Skeletal muscle cell (primary cell): ENCODE measurements at places on chromosomes 11 and 22.
A peak's percentile ranks its signal among the peaks of the same experiment; 100 is the strongest.

DNA sequence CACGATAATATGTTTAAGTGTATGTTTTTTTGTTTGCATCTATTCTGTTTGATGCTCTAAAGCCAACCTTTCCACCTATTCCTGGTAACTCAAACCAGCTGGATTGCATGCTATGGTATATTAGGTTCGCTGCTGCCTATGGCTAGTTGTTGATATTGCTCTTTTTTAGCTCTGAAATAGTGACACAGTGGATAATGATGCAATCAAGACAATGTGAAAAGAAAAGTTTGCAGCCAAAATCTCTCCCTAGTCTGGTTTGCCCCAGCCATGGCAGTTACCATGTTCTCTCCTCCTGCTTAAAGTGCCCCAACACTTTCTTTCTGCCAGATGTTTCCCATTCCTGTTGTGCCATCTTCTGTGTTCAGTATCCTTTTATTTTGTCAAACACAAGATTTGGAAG lies 269.7 kb downstream of the DYNC2H1 start:
- no peak for DNase-seq

DNA sequence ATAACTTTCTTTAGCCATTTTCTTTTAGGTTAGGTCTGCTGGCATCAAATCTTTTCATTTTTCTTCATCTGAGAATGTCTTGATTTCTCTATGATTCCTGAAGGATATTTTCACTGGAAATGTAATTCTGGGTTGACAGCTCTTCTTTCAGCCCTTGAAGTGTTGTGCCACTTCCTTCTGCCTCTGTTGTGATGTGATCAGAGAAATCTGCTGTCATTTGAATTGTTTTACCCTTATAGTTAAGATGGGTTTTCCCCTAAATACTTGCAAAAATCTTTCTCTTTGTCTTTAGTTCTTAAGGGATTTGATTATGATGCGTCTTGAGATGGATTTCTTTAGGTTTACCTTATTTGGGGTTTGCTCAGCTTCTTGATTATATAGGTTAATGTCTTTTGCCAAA lies 23.0 kb downstream of the USP47 start:
- no peak for DNase-seq

DNA sequence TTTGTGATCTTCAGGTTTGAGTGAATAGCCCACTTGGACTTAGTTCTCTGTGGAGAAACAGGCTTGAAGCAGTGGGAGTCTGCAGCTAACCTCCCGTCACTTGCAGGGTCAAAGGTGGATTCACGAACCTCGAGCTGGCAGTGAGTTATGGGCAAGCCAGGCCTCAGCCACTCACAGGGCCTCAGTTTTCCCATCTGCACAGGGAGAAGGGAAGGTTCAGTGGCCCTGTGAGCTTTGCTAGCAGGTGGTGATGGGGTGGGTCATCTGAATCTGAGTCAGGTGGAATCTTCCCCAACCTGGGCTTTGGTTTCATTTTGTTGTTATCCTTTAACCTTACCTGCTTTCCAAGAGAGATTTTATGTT lies 86.6 kb upstream of the GRIK4 start:
- no peak for DNase-seq

GRCh38 chr11:120108154-120108784 lies 29.6 kb downstream of the TRIM29 start:
- DNase-seq = peak; percentile 8

- DNase-seq = no peak
Measured at GRCh38 chr11:44608651-44608990, 43.2 kb downstream of the CD82 start.

- peak; percentile 55 for DNase-seq
Measured at GRCh38 chr11:6576471-6577373, 26.7 kb downstream of the RRP8 start.

GRCh38 chr22:47168900-47169800 lies 406.7 kb downstream of the TBC1D22A start:
- no peak for DNase-seq

DNA sequence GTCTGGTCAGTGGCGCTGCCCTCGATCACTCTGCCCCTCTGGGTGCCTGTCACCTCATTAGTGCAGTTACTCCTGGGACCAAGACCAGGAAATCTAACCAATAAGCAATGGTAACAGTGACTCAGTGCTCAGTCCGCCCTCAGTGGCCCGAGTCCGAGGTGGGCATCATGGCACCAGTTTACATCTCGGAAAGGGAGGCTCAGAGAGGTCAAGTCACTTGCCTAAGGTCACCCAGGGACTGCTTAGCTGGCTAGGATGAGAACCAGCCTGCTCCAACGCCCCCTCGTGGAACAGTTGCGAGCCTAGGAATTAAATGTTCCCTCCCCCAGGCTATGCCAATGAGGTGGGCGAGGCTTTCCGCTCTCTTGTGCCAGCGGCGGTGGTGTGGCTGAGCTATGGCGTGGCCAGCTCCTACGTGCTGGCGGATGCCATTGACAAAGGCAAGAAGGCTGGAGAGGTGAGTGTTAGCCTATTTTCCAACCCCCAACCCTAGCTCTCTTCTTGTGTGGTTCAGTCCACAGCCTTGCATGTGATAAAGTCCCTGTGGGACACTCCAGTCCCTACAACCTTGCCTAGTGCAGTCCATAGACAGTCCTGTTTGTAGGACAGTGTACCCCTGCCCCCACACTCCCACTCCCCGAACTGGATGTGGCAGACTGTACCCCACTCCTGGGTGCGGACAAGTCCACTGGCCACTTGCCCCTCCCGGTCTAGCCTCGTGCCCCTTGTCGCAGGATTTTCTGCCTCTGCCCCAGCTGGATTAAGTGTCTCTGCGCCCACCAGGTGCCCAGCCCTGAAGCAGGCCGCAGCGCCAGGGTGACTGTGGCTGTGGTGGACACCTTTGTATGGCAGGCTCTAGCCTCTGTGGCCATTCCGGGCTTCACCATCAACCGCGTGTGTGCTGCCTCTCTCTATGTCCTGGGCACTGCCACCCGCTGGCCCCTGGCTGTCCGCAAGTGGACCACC lies 1.1 kb downstream of the MTFP1 start:
- DNase-seq = no peak

DNA sequence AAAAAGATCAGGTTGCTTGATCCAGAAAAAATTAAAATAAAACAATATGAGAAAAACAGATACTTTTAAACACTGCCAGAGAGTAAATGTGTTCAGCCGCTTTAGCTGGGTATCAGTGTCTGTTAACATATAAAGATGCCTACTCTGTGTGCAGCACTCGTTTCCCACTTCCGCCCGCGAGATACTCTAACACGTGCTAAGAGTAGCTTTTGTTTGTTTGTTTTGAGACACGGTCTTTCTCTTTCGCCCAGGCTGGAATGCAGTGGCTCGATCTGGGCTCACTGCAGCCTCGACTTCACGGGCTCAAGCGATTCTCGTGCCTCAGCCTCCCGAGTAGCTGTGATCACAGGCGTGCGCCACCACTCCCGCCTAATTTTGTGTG lies 531 bp upstream of the MEN1 start:
- DNase-seq = no peak

GRCh38 chr22:49238181-49239141 lies 589.2 kb downstream of the BRD1 start:
- DNase-seq = no peak

GRCh38 chr11:131146827-131147490 lies 223.5 kb upstream of the NTM start:
- DNase-seq = no peak

DNA sequence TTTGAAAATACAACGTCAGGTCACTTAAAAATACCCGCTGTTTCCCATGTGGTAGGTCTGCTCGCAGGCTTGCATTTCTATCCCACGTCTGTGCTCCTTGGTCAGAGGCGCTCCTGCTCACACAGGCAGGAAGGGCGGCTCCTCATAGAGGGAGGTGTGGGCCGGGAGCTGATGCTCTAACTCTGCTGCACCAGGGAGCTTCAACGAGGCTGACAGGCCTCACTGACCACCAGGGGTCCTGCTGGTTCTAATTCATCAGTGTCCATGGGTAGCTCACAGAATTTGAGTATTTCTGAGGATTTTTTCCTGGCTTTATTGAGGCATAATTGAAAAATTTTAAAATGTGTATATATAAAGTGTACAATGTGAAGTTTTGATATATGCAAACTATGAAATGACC lies 68.5 kb downstream of the PIWIL3 start:
- DNase-seq = no peak

GRCh38 chr11:62333768-62334167 lies 3.5 kb upstream of the ASRGL1 start:
- DNase-seq = no peak

GRCh38 chr22:17846326-17846992 lies 72.2 kb upstream of the BID start:
- DNase-seq = no peak

GRCh38 chr22:19321757-19322156 lies 30.2 kb upstream of the CLTCL1 start:
- no peak for DNase-seq

- DNase-seq = no peak
Measured at GRCh38 chr11:57484141-57484710, 23.9 kb downstream of the RTN4RL2 start.

GRCh38 chr11:133243832-133244231 lies 288.5 kb downstream of the OPCML start:
- DNase-seq = no peak

DNA sequence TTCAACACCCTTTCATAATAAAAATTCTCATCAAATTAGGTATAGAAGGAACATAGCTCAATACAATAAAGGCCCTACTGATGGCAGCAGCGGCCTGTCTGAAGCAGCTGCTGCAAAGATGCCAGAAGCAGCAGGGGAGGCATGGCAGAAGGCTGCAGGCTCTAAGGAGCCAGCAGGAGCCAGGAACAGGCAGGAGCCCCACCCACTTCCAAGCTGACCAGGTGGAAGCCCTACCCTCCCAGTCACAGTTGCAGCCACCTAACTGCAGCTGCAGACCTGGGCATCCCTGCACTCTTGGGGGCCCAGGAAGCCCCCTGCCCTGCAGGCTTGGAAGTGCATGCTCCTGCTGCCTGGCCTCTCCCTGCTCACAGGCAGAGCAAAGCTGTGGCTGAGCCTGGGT lies 18.2 kb upstream of the OR6A2 start:
- no peak for DNase-seq

DNA sequence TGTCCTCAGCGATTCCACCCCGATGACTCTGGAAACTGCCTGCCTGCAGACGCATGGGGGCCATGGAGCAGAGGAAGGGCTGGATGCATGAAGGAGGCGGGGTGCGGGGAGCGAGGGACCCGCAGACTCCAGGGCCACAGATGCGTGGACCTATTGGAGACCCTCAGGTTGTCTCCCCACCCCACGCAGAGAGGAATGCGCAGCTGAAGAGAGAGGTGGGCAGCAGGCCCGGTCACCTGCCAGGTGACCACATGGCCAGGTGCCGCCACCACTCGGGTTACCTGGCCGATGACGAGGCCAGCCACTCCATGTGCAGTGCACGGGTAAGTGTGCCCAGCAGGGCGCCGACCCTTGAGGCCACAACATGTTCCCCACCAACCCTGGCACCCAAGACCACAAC lies 371 bp downstream of the CCDC116 start:
- DNase-seq = no peak

DNA sequence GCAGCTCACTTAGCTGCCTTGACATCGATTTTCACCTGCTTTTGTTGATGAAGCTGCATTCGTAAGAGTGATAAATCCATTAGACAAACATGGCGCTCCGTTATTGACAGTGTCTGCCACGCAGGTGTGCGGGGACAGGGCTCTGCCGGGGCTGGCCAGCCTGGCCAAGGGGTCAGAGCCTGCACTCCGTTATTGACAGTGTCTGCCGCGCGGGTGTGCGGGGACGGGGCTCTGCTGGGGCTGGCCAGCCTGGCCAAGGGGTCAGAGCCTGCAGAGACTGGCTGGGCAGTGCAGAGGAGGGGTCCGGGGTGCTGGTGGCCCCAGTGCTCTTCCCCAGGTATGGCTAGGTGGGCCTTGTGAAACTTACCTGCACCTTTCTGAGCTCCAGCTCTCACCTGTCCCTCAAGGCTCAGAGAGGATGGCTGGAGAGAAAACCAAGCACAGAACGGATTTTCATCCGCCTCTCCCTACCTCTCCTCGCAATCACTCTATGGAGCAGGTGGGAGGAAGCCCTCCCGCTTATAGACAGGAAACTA lies 101.6 kb upstream of the B3GAT1 start:
- no peak for DNase-seq

DNA sequence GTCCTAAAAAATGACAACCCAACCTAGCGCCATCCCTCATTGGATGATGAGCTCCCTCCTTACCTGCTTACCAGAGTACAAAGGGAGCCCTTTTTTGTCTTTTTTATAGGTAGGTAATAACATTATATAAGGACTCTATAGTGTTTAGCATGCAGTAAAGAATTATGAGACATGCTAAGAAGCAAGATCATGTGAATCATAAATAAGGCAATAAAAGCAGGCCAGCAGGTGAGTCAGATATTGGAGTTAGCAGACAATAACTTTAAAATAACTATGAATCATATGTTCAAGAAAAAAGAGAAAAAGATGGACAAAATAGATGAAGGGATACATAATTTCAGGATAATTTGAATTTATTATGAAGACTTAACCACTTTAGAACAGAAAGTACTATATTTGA lies 81.5 kb downstream of the GRK3 start:
- no peak for DNase-seq

DNA sequence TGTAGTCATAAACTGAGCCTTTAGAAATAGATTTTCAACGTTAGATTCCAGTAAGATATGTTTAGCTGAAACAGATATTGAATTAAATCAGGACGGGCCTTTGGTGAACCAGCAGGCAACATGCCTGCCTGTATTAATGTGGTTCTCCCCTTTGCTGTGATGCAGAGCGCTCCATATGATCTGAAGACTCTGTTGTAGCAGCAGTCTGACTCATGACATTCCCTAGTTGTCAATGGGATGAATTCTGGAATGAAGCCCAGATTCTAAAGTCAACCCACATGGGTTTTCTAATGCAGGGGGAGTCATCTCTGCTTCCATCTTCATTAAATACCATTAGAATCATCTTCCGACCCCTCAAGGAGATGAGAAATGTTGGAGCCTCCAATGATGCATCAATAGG lies 864.5 kb downstream of the NTM start:
- DNase-seq = peak; percentile 80

- DNase-seq = peak; percentile 33
Measured at GRCh38 chr11:1153951-1154493, 3.7 kb upstream of the MUC5AC start.

- no peak for DNase-seq
Measured at GRCh38 chr11:36292311-36292722, 3.1 kb upstream of the COMMD9 start.

DNA sequence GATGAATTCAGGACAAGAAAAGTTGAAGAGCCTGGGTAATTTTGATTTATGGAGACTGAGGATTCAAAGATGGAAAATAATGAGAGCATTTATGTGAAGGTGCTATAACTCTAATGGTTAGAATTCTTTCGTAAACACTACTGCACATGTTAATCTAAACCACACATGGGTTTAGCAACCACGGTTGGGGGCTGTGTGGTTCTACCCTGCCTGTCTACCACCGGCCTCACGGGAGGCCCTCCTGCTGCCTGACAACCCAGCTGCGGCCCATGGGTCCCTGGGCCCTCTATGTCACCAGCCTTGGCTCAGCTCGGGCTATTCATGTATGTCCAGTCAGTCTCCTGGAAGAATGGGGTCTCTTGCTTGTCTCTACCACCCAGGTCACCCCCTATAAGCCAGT lies 68.5 kb upstream of the ARFGAP3 start:
- no peak for DNase-seq

GRCh38 chr11:17013548-17014320 lies 480 bp downstream of the PLEKHA7 start:
- no peak for DNase-seq
